C1 segment of cervical spinal cord (tissue), 14 donors: ENCODE measurements at places on chromosomes 6 and 20.

DNA sequence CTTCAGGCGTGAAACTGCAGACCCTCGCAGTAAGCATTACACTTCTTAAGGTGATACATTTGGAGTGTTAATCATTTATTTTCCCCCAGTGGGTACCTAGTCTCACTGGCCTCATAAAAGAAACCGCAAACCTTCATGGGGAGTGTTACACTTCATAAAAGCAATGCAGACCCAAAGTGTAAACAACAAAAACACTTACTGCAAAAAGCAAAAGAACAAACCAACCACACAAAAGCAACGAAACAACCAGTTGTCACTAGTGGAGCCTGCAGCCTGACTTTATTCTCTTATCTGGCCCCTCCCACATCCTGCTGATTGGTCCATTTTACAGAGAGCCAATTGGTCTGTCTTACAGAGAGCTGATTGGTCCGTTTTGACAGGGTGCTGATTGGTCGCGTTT is 23.8 kb downstream of the LY86 start:
- DNase-seq = no peak

DNA sequence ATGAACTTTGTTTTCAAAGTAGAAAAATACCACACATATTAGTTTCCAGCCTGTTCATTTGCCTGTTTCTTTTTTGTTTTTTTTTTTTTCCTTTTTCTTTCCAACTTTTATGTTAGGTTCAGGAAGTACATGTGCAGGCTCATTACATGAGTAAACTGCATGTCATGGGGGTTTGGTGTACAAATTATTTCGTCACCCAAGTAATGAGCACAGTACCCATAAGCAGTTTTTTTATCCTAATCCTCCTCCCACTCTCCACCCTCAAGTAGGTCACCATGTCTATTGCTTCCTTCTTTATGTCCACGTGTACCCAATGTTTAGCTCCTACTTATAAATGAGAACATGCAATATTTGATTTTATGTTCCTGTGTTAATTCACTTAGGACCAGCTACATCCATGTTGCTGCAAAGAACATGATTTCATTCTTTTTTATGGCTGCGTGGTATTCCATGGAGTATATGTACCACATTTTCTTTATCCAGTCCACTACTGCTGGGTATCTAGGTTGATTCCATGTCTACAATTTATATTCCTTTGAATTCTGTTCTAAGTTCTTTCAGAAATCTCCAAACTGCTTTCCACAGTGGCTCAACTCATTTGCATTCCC is 31.8 kb downstream of the SNX14 start:
- no peak for DNase-seq

DNA sequence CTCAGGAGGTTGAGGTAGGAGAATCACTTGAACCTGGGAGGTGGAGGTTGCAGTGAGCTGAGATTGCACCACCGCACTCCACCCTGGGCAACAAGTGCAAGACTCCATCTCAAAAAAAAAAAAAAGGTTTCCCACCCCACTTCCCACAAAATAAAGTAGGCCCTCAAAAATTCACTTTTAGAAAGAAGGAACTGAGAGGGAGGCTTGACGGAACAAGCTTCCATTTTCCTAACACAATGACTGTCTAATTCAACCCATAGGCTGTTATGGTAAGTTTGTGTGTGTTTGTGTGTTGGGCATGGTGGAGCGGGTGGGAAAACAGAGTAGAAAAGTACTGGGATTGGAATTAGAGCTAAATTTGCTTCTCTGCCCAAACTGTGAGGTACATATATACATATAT is 98.4 kb upstream of the MAN1A1 start:
- no peak for DNase-seq

- DNase-seq = no peak
Measured at GRCh38 chr6:133399426-133399825, 158.3 kb downstream of the EYA4 start.

GRCh38 chr20:25276533-25277050 is 28.7 kb downstream of the PYGB start:
- no peak for DNase-seq

DNA sequence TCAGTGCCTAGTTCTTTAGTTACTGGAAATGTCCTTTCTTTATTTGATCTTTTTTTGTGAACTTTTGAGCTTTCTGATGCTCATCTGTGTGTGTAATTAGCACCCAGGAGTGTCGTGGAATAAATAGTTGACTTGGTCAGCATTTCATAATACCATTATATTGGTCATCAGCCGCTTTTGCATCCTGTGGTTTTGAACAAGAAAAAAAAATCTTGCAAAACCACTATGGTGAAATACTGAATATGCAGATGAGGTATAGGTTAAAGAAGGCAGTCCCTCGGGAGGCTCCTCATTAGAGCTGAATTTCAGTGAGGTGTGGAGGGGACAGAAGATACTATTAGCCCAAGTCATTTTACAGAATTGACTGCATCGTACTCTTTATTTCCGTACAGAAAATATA is 90.1 kb downstream of the FOXO3 start:
- no peak for DNase-seq

- no peak for DNase-seq
Measured at GRCh38 chr20:36672991-36673390, 27.0 kb upstream of the SLA2 start.

GRCh38 chr6:132130626-132131298 is 179.6 kb upstream of the CCN2 start:
- DNase-seq = no peak

DNA sequence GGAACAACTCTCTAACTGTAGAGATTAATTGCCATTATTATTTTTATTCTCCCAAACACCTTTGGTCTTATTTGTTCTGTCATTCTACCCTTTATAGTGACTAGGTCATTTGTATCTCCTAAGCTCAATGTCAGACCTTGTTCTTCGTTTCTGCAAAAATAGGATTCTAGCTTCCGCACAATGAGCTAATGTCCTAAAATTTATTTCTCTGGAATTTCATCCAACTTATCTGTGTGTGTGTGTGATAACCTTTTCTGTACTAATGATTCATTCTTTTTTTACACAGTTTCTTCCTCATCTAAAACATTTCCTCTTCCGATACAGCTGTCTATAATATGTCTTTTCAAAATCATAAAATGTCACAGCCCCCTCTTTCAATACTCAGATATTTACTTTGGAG is 84.5 kb downstream of the DOK5 start:
- DNase-seq = no peak

- DNase-seq = no peak
Measured at GRCh38 chr6:153537422-153537821, 406.3 kb upstream of the RGS17 start.

DNA sequence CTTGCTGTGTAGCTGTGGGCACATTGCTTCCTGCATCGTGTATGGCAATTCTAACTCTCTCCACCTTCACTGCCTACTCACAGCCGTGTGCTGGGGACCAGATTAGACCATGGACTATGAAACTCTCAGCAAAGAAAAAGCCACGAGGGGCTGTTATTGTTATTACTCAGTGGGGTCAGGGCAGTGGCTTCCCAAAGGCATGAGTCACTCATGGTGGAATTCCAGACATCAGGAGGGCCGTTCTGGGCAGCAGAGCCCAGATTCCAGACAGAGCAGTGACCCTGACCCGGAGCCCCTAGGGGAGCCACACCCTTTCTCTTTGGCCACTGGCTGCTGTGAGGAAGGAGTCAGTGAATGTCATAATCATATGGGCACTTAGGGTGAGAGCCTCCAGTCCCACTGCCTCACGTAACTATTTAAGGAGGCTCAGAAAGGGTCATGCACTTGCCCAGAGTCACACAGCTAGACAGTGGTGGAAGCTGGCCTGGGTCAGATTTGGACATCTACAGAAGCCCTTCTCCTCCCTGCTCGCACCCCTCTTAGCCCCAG is 22.2 kb upstream of the CCN5 start:
- no peak for DNase-seq
